ENCODE measurements at places on chromosomes 6 and 20. TPM values are rescaled to one million over a fixed set of nuclear protein-coding genes. Genes with fewer than 3 reads are reported as not detected.

DNA sequence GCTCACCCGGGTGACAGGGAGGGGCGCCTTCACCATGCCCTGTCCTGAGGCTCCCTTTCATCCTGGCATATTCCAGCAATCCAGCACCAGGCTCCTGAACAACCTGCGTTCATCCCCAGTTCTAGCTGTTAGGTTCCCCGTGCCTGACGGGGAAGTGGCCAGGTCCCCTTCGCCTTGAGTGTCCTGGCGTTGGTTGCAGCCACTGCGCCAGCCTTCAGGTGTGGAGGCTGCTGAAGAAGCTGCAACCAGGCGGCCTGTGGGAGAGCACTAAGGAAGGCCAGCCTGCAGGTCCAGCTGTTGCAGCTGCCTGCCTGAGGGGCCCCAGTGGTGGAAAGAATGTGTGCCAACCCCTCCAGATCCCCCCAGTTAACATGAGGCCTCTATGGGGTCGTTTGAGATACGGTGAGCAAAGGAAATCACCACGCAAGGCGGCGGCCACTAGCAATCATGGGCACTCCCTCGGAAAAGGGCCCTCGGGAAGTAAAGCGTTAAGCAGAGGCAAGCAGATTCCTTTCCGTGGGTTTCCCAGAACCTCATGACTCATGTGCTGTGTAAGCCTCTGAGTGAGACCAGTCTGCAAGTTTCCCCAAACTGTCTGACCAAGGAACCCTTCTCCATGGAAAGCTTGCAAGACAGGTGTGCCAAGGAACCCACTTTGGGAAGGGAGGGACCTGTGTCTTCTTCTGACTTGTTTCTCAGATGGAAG, 320.8 kb downstream of the TAF4 start:
- no peak for DNase-seq

GRCh38 chr6:146767632-146768031, 168.9 kb downstream of the ADGB start:
- DNase-seq: no peak

GRCh38 chr6:13558718-13559117, 15.7 kb upstream of the SIRT5 start:
- no peak for DNase-seq

- no peak for DNase-seq
Measured at GRCh38 chr6:15025446-15025845, 220.4 kb upstream of the JARID2 start.

GRCh38 chr6:71489736-71490135, 201.1 kb downstream of the OGFRL1 start:
- no peak for DNase-seq

DNA sequence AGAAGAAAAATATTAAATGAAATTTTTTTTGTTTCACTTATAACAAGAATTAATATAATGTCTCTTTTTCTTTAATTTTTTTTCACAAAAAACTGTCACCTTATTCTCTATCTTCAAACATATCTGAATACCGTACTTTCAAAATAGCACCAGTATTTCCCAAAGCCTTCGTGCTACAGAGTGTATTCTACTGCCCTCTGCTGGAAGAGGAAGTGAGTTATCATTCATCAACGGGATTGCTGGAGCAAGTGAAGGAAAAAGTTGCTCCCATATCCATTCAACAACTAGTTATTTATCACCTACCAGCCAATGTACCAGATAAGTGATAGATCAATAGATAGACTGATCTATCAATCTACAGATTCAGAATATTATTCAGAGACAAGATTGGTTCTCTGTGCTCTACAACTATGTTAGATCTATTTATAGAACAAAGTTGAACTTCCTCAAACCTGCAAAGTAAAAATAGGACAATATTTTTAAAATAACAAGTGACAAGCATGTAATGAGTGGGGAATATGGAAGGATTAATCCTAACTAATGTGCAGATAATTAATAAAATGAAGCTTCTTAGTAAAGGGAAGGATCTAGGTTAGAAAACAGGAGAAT, 26.7 kb upstream of the TFAP2B start:
- peak; percentile 46 for DNase-seq

- DNase-seq: no peak
Measured at GRCh38 chr6:42727627-42728026, 5.2 kb upstream of the PRPH2 start.

GRCh38 chr6:208938-209337, 83.3 kb upstream of the DUSP22 start:
- no peak for DNase-seq

GRCh38 chr6:136425793-136426192, 124.4 kb downstream of the MAP7 start:
- DNase-seq: no peak

- no peak for DNase-seq
Measured at GRCh38 chr20:36775826-36776225, 2.3 kb upstream of the DSN1 start.

DNA sequence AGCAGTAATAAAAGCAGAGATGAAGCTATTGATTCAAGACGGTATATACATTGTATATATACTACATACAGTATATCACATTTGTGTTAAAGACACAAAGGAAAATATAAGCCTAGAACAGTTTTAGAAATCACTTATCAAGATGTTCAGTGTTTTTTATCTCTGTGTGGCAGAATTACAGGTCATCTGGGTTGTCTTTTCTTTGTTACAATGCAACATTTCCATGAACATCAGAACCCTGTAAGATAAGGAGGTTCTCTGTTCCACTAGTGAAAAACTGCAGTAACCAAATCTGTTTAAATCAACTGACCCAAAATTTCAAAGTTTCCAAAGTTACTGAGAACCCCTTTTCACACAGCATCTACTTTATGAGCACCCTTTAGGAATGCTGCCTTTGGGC, 42.2 kb downstream of the B4GALT5 start:
- no peak for DNase-seq

- no peak for DNase-seq
Measured at GRCh38 chr20:57605045-57605444, 15.2 kb downstream of the ZBP1 start.

DNA sequence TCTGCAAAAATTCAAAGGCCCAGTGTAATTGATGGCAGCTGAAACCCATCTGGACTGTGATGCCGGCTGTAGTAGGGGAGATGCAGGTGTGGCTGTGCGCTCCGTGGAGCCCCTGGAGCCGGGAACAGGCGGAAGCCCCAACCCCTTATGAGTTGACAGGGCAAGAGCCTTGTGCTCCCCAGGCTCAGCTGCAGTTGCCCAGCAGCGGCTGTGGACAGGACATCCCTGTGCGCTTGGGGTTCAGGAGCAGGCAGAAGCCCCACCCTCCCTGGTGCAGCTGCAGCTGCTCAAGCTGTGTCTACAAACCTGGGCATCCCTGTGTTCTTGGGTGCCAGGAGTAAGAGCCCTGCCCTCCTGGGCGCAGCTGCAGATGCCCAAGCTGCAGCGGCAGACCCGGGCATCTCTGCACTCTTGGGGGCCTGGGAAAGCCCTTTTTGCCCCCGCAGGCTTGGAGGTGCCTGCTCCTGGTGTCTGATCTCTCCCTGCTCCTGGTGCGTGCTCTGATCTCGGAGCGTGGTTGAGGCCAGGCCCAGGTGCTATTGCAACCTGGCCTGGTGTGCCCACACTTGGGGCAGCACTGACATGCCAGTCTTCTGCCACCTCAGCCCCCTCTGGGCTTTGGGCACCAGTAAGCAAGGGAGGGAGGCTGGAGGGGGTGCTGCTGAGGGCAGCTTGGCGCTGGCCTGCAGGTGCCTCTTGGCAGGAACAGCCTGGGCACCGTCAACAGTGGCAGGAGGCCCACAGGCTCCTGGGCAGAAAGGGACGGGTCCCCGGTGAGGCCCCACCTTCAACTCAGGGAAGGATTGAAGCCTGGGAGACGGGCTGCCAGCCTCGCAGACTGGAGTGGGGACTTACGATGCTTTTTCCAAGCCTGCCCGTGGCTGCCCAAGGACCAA, 30.3 kb downstream of the OR2J2 start:
- DNase-seq: no peak

The PPP1R14C gene
- total RNA-seq: 104 TPM

The JPH2 gene
- 205 TPM for total RNA-seq

The OLIG3 gene
- not detected for total RNA-seq

The PLA2G7 gene
- not detected for total RNA-seq

All from cardiac muscle cell (in vitro differentiated cells and primary cell).